ENCODE measurements at places on chromosomes 16 and 17.

GRCh38 chr17:58219789-58220183 lies 731 bp upstream of the MKS1 start:
- no peak for DNase-seq

GRCh38 chr16:24755201-24755874 lies 25.9 kb downstream of the TNRC6A start:
- DNase-seq: no peak

- DNase-seq: no peak
These were observed 859 bp downstream of the ALDH3A1 start for GRCh38 chr17:19747159-19747719.

- DNase-seq: no peak
These were observed 6.5 kb upstream of the CAPNS2 start for GRCh38 chr16:55559933-55560516.

GRCh38 chr17:2366747-2367494 lies 29.6 kb downstream of the SGSM2 start:
- DNase-seq: no peak

- DNase-seq: no peak
These were observed 4.0 kb downstream of the WNT3 start for GRCh38 chr17:46814446-46814845.

DNA sequence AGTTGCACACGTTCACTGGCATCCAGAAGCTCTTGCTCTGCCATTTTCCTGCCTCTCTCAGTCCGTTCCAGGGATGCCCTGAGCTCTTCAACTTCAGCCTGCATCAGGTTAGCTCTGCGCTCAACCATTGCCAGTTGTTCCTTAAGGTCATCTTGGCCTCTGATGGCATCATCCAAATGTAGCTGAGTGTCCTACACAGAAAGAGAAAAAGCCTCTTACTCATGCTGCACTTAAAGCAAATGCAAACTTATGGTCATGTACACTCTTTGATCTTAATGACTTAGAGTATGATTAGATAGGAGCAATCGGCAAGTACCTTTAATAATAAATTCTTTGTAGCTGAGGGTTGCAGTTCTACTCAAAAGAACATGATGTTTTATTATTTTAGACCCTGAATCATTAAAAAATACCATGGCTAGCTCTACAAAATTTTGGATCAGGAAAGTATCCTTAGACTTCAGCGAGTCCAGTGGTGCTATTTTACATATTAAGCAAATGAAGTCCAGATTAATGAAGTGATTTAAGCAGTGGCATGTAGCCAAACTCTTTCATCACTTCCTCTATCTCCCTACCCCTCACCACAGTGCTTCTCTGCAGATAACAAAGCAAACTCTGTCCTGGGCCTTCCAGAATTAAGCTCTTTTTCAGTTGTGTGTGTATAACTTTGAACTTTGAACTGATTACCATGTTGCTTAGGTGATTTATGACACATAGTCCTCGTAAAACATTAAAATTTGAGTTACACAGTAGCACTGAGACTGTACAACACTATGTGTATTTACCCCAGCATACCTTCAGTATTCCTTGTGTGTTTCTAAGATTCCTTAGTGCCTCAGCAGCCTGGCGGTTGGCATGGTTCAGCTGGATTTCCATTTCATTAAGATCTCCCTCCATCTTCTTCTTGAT lies 22.1 kb downstream of the MYH4 start:
- no peak for DNase-seq

GRCh38 chr17:48575066-48575582 lies 3.0 kb downstream of the HOXB4 start:
- no peak for DNase-seq
